ENCODE measurements at places on chromosomes 5 and 9. TPM values are rescaled to one million over a fixed set of nuclear protein-coding genes. Genes with fewer than 3 reads are reported as not detected.

Gene SLC6A18
- not detected for total RNA-seq

Gene SNCB
- total RNA-seq = not detected

Gene LURAP1L
- 0.27 TPM for total RNA-seq

Gene PCDH12
- 0.54 TPM for total RNA-seq

Gene LCN2
- total RNA-seq = 2.2 TPM

Gene N4BP3
- 5.1 TPM for total RNA-seq

Gene CBY3
- 1.3 TPM for total RNA-seq

Gene KLF9
- 44.4 TPM for total RNA-seq

Gene INVS
- 23.4 TPM for total RNA-seq

Gene NR2F1
- not detected for total RNA-seq

Gene STK32A
- total RNA-seq = not detected

Gene TOR1B
- total RNA-seq = 20.2 TPM

Gene SLC6A19
- total RNA-seq = under 0.01 TPM

Gene ZNG1E
- total RNA-seq = 10.5 TPM

Gene C5orf52
- total RNA-seq = not detected

Gene PCDHGB5
- total RNA-seq = 2.4 TPM
